DMS 273 treated with DMSO at 0.1 percent for 48 hours (cell line): ENCODE measurements at places on chromosomes 7 and 10.

DNA sequence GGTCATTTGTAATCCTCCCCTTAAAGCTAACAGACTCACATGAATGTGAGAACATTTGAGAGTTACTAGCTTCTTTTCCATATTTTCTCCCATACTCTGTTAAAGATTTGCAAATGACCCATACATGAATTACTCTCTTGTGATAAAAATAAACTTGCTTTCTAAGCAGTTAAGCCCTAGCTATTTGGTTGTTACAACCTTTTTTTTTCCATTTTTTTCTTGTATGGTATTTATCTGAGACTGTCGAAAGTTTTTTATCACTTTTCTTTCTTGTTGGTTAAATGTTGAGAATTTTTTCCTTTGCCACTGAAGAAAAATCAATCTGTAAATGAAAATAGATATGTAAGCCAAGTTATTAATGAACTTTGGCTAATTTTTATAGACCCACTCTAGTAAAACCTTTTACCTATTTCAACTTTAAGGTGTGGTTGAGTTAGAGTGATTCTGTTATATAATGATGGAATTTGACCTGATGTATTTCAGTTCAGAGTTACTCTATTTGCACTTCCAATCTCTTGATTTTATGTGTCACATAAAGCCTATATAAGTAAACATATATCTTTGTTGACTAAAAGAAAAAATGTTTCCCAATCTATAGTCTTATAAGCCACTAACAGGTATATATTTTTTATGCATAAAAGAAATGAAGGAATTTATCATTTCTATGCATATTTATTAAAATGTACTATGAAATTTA, 19.0 kb upstream of the TMEM229A start:
- DNase-seq: no peak

DNA sequence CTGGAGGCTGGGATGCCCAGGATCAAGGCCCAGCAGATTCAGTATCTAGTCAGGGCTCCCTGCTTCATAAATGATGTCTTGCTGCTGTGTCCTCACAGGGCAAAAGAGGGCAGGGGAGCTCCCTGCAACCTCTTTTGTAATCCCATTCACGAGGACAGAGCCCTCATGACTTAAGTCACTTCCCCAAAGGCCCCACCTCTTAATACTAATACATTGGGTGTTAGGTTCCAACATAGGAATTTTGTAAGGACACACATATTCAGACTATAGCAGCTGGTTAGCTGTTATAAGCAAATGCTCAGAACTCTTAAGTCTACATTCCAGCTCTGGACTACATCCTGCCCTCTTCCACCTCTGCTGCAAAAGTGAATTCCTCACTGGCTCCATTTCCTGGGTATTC, 63.0 kb downstream of the VOPP1 start:
- no peak for DNase-seq

GRCh38 chr10:59011972-59012632, 164.3 kb upstream of the PHYHIPL start:
- no peak for DNase-seq

- DNase-seq: no peak
Measured at GRCh38 chr7:131329176-131329570, 1.5 kb downstream of the MKLN1 start.

- DNase-seq: no peak
Measured at GRCh38 chr7:20104696-20105095, 112.5 kb downstream of the MACC1 start.

- peak; percentile 72 for DNase-seq
Measured at GRCh38 chr7:151810441-151811232, 66.3 kb downstream of the PRKAG2 start.

DNA sequence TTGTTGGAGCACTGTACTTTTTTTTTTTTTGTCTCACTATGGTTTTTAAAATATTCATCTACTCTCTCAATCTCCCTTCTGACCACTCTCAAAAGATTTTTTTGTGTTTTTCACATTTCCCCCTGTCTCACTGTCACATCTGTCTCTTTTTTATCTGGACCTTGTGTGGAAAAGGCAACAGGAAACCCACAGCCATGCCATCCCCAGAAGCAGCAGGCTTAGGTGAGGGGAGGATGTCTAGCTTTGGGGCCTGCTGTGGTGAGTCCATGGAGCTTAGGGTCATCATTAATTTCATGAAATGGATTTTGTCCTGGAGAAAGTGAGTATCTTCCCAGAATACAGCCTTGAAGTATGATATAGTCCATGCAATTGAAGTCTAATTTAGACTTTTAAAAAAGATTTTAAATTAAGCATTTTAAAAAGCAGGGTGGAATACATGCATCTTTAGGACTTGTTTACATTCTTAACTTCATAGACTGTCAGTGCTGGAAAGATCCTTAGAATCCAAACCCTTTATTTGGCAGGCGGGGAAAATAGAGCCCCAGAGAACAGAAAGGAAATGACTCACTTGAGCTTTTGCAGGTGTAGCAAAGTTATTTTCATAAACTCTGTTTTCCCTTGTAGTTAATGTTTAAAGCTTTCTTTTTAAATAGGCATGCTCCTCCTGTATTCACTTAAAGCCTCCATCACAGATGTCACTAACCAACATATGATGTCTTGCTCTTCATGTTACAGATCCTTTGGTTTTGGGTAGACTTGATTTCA, 25.1 kb downstream of the MINDY4 start:
- no peak for DNase-seq

GRCh38 chr7:157347217-157347904, 10.6 kb downstream of the DNAJB6 start:
- DNase-seq: no peak

GRCh38 chr7:4065190-4065589, 616.9 kb upstream of the FOXK1 start:
- no peak for DNase-seq

DNA sequence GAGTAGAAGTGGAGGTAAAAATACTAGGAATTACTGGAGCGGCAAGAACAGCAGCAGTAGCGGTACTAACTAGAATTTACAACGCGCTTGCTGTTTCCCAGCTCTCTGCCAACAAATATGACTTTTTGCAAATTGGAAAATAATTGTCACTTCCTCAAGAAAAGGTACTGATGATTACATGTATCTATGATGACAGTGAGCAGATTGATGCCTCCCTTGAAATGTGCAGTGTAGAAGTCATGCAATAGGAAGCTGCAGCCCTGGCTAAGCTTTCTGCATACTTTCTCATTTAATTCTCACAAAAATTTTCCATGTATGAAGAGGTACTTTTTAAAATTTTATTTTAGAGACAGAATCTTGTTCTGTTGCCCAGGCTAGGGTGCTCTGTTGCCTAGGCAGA, 49.9 kb downstream of the ANK3 start:
- DNase-seq: no peak

- DNase-seq: no peak
Measured at GRCh38 chr10:62199584-62199983, 69.1 kb downstream of the RTKN2 start.

DNA sequence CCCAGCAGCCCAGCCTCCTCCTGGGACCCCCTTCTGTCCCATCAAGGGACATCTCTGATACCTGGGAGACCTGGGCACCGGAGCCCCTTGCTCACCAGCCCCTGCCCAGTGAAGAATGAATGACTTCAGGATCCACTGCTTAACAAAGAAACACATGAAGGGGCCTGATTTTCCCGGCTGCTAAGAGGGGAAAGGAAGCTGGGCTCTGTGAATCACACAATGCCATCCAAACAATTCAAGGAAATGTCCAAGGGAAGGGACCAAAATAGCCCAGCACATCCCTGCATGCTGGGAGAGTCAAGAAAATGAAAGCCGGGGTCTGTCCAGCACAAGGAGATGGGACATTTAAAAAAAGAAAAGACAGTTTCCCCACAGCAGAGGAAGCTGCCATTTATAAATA, 128.7 kb upstream of the JCAD start:
- DNase-seq: no peak

DNA sequence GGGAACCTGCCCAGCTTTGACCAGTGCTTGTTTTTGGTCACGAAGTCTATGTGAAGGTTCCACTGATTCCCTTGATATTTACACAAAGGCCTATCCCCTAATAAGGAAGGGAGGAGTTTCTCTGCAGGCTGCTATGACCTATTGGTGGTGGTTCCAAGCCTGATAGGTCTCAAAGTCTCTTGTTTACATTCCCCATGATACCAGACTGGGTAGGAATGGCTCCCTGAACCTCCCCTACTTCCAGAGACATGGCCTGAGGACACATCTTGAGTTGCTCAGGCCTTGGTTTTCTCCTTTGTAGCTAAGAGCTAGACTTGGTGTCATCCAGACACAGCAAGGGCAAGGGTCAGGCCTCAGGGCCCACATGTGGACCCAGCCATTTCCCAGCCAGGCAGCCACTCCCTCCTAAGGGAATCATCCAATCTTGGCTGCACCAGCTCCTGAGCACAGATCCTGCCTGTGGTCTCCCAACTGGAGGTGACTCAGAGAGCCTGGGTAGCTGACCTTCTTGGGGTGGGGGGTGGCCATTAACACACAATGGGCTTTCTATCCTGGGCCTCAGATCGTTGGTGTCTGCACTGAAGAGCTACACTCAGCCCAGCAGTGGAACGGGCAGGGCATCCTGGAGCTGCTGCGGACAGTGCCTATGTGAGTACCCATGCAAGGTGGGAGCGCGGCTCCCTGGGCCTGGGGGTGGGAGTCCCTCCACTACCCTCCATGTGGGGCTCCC, 51.0 kb upstream of the TRIM8 start:
- DNase-seq: no peak

DNA sequence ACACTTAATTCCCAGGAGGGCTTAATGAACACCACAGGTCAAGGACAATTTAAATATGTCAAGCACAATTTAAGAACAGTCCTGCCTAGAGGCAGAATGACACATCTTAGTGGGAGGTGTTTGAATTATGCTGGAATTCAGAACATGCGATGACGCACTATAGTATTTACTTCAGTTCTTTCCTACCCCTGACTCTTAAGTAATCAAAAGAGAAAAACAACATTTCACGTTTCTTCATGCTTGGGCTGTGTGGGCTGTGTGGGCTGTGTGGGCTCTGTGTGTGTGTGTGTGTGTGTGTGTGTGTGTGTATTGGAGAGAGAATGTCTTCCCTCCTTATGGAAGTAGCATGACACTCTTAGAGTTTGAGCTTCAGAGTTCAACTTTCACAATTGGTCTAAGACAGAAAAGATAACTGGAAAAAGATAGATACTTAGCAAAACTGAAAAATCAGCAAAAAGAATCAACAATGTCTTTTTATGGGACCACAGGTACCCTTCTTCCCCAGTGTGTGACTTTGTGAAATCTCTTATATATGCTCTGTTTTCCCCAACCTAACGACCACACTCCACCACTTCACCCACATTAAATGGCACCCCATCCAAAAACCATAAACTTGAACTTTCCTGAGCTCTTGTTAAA, 33.7 kb upstream of the CABCOCO1 start:
- no peak for DNase-seq

DNA sequence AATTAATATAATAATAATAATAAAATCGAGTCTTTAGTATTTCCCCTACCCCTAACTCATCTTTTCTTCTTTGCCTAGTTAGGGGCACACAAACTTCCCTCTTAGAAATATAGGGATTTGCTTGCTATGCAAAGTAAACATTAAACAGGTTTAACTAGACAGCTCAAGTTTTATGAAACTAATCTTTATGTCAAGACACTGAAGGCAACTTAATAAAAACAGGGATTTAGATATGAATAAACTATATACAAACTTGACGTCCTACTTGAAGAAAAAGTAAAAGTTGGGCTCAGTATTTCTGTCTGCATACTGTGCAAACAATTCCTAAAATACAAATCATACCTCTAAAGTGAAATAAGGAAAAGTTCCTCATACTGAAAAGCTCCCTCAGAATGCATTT, 52.1 kb upstream of the CAV2 start:
- no peak for DNase-seq

GRCh38 chr7:112211348-112211907, 4.9 kb downstream of the ZNF277 start:
- DNase-seq: no peak

DNA sequence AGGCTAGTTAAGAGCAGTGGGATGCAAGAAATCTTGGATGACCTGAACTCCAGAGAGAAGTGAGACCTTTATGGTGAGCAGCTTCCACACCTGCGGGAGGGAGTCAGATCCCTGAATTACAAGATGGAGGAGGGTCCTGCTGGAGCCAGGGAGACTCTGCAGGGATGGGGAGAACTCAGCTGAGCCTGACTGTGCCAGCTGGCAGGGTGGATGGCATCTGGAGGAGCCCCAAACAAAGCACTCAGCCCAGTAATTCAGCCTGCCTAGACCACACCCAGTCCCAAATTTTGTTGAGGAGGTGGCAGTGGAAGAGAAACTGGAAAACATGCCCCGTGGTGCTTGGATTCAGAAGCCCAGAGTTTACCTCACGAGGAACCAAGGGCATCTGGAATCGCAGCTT, 208.2 kb downstream of the WDR11 start:
- peak; percentile 40 for DNase-seq

- DNase-seq: no peak
Measured at GRCh38 chr10:78471723-78472550, 438.3 kb downstream of the RPS24 start.

DNA sequence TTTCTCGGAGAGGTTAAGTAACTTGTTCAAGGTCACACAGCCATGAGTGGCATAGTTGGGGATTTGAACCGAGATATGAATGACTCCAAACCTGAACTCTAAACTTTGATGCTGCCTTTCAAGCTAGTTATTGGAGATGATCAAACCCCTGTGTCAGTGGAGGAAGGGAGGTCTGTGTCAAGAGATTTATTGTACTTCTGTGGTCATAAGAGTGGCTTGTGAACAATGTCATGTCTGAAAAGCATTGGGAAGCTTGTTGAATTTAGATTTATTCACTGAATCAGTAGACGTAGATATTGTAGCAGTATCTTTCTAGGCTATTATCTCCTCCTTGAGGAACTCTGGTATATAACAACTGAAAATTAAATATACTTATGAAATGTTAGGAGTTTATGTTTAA, 27.3 kb downstream of the SNX10 start:
- no peak for DNase-seq

GRCh38 chr7:43220250-43220649, 107.8 kb downstream of the HECW1 start:
- DNase-seq: no peak

DNA sequence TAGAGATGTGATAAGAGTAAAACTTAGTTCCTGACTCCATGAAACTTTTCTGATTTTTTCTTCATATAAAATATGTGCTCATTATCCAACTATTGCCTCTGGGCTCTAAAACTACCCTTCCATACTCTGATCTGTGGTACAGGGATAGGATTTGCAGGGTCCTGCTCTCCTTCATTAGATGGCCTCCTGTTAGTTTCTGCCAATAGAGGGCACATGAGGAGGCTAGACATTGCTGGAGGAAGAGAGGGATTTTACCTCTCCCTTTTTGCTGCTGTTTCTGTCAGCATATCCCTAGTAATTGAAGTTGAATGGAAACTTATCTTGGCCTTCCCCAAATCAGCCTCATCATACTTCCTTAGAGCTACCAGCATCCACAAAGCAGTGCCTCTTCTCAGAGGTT, 269.4 kb downstream of the NXPH1 start:
- no peak for DNase-seq

DNA sequence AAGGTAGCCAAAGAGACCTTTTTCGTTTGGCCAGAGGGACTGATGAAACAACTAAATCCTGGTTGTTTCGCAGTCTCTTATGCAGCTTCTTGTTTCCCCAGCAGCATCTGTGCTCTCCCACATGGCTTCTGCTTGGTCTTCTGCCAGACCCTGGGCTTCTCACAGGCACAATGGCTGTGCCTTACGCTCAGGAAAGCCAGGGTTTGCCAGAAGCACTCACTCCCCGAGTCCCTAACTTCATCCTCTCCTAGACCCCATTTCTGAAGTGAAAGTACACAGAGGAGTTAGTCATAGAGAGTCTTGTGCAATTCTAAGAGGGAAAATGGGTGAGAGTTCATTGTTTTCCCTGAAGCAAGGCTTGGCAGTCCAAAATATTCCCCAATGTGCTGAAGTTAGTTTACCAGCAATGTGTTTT, 121.7 kb downstream of the EVX1 start:
- DNase-seq: no peak
